ENCODE measurements at places on chromosomes 13 and 19. TPM values are rescaled to one million over a fixed set of nuclear protein-coding genes. Genes with fewer than 3 reads are reported as not detected.

DNA sequence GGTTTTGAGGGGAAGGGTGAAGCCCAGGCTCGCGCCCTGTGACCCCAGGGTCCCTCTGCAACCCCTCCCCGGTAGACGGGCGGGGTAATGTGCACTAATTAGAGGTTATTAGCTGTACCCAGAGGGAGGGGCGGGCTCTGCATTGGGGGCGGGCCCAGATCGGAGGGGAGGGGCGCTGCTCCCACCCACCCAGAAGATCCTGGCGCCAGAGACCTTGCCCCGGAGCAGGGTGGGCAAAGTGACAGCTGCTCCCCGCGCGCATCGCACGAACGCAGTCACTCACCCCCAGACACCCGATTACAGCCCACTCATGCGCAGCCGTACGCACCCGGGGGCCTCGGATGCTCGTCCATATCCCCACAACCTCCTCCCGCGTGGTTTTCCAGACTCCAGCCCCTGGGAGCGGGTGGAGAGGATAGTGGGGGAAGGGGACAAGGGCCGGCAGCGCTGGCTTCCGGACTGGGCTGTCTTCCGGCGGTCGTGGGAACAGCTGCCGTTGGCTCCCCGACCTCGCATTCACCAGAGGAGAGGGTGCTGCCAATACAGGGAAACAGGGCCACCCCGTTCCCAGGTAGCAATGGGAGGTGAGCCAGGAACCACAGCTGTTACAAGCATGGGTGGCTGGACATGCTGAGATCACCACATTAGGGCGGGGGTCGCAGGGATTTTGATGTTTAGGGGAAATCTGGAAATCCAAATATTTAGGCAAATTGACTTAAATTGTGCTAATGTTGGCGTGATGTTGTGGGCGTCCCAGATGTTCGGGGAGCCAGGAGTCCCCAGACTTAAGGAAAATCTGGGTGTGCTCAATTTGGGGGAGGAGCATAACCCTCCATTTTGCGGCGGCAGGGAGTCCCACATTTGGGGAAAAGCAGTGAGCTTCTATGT is 2.9 kb upstream of the HOOK2 start:
- DNase-seq: peak; percentile 32

- peak; percentile 76 for DNase-seq
Observed at GRCh38 chr19:47778049-47778953, at the start of gene SELENOW. TSS of gene SELENOW (plus strand) at chr19:47778703. CDS start at chr19:47778786, 83 bp downstream.

GRCh38 chr19:10639836-10640235 is 14.3 kb upstream of the ILF3 start:
- DNase-seq: no peak

DNA sequence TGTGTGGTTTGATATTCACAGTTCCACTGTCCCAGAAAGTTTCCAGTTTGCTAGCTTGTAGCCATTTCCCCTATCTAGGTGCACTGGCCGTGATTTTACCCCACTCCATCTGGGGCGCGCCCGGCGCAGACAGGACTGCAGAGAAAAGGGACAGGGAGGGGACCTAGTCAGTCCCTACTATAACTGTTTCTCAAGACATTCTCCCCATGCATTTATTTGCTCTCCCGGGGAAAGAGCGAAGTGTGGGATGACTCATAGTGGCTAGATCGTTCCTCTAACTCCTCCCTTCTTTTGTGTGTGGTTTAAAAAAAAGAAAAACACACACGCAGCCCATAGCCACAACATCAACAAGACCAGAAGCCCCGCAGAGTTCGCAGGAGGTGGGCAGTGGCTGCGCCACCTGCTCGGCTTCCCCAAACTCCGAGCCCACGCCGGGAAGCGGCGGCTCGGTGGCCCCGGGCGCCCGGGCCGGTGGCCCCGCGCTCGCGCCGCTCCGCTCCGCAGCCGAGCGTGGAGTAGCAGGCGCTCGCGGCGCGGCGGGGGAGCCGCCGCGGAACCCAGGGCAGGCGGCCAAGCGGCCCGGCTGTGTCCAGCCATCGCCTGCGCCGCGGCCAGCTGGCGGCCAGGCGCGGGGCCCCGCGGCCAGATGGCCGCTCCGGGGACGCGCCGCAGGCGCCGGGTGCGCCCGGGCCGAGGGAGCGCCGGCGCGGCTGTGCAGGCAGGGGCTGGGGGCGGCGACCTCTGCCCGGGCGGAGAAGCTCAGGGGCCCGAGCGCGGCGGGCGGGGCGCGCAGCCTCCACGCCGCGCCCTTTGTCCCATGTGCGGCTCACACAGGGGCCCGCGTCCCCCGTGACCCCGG is 653 bp downstream of the TMTC4 start:
- peak; percentile 44 for DNase-seq

GRCh38 chr13:107554460-107554859 is 660.9 kb downstream of the LIG4 start:
- DNase-seq: no peak

Gene LGALS7B
- not detected for total RNA-seq

DNA sequence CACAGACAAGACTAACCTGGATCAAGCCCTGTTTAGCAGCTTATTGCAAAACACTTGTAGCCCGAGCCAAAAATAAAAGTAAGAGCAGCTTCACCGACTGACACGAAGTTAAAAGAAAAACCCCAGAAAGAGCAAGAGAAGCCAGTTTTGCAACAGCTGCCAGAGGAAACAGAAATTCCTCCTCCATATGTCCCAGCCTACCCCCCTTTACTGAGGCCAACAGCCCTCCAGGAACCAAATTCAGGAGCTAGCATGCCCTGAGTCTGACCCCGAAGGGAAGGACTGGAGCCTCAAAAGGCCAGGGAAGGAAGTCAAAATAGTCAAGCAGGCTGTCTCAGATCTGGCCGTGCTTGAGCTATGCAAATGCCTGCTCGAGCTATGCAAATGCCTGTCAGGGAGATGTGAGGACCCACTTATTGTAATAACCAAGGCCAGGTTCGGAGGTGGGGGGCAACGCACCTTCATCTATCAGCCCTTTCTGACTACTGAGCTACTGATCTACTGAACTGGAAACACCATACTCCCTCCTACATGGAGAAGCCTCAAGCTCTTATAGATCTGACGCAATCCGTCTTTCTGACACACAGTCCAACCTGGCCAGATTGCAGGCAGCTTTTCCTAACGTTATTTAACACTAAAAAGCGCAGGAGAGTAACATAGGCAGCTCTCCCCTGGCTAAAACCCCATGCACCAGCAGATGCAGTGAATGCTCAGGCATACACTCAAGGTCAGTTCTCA is 6.7 kb downstream of the SIGLEC11 start:
- DNase-seq: no peak

Gene UPK1A
- total RNA-seq: 0.51 TPM

- no peak for DNase-seq
Observed at GRCh38 chr13:41465898-41466320, 8.6 kb downstream of the RGCC start.

All from activated T-helper 1 cell treated with anti-CD3 and anti-CD28 coated beads, Interleukin-12 subunit alpha, Interleukin-12 subunit beta, Interleukin-2, Interleukin-4 antibody, amounts not matched to agents 30 ng/mL and 10 ng/mL and 1 ng/mL, durations not matched to agents 14 hours and 24 hours and 36 hours (primary cell).